ENCODE measurements at places on chromosomes 2 and 18.

DNA sequence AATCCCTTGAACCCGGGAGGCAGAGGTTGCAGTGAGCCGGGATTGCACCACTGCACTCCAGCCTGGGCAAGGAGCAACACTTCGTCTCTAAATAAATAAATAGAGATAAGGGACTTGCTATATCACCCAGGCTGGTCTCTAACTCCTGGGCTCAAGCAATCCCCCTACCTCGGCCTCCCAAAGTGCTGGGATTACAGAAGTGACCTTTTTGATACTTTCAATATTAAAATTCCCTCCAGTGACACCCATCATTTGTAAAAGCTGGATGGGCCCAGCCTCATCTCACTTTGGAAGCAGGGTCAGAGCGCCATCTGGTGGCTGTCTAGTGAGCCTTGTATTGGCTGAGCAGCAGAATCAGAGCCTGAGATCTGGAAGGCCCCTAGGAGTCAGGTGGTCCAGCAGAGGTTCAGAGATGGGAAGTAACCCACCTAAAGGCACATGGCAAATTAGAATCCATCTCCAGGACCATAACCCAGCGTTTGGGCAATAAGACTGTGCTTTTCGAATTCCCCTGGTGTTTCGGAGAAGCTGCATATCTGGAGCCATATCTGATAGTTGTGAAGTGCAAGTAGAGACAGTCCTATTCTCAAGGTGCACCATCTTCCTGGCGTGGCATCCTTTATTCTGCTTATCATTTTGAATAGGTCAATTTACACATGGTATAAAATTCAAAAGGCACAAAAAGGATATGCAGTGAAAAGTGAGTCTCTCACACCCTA lies 18.3 kb upstream of the SLC35F6 start:
- peak; percentile 49 for DNase-seq

- no peak for DNase-seq
Observed at GRCh38 chr2:201608021-201608420, 35.3 kb downstream of the TMEM237 start.

- DNase-seq, result no peak
Observed at GRCh38 chr18:60413944-60414547, 41.5 kb upstream of the MC4R start.

DNA sequence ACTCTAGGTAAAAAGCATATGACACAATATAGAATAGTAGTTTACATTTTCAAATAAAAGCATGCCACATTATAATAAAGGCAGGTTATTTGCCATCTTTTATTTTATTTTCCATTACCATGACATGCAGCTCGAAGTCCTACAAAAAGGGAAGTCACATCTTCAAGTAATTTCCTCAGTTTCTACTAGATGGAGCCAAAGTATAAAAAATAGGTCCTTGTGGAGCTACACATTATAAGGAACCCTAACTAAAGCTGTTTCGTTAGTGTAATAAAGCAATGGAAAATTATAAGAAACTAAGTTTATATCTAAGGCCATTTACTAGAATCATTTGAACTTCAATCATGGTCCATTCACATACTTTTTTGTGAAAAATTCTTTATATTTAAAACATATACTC lies 674.5 kb downstream of the KCNJ3 start:
- no peak for DNase-seq

GRCh38 chr2:12116228-12116750 lies 369.9 kb downstream of the LPIN1 start:
- no peak for DNase-seq

- no peak for DNase-seq
Observed at GRCh38 chr2:9800975-9801726, 42.1 kb upstream of the TAF1B start.
